ENCODE measurements at places on chromosomes 7 and 10.

GRCh38 chr7:17134786-17135185, 163.7 kb upstream of the AHR start:
- DNase-seq, result no peak

DNA sequence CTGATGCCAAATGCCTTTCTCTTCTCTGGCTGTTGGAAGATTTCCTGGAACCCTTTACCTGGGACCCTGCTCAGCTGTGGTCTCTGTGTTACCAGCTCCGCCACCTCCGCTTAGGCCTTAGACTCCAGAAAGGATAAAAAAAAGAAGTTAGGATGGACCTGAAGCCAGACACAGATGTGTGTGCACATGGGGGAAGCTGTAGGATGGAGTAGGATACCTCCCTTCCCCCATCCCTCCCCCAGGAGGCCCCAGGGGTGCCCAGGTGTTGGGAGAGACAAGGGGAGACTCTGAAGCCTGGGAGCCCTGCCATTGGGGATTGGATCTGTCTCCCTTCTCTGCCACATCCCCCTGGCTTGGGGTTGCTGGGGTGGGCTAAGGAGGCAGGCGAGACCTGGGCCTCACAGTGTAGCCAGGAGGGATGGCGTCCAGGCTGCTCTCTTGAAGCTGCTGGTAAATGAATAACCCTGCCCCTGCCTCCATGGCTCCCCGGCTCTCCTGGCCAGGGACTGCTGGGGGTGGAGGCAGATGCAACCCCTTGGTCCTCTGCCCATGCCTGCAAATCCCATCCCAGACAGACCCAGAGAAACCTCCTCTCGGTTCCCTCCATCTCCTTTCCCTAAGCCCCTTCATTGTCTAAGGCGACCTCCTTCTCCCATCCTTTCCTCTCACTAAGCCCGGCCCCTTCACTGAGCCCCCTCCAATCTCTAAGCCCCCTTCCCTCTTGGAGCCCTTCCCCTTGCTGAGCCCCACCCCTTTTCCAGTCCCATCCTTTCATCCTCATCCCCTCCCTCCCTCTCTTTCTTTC, 8.0 kb downstream of the CLDN3 start:
- no peak for DNase-seq

GRCh38 chr7:27184337-27185012, 557 bp downstream of the HOXA11 start:
- no peak for DNase-seq

- no peak for DNase-seq
Observed at GRCh38 chr10:33327751-33328150, 6.7 kb downstream of the NRP1 start.

GRCh38 chr7:8284606-8285005, 22.6 kb upstream of the ICA1 start:
- DNase-seq, result no peak
